A549 (cell line): ENCODE measurements at places on chromosomes 12 and 14.

GRCh38 chr14:35231207-35231760, 60.9 kb upstream of the PSMA6 start:
- no peak for DNase-seq

DNA sequence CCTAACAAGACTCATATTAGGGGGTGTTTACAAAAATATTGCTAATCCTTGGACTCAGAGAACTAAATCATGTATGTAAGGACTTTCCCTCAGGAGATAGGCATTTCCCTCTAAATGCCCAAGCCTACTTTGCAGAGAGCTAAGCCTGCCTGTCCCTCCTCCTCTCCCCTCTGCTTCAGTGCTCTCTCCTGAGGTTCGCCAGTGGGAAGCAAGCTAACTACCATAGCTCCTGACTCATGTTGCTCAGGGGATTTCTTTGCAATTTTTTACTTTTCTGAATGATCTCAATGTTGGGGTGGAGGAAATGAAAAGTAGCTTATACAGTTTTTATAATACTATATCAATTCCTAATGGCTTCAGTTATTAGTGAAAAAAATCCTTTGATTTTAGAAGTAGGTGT, 29.6 kb downstream of the IFT43 start:
- DNase-seq = no peak

- DNase-seq = no peak
These were observed 47.2 kb downstream of the NPAS3 start for GRCh38 chr14:32985866-32986265.

- DNase-seq = no peak
These were observed 110.2 kb downstream of the RASSF9 start for GRCh38 chr12:85725991-85726390.

GRCh38 chr14:45787167-45787566, 534.2 kb upstream of the MIS18BP1 start:
- DNase-seq = no peak

DNA sequence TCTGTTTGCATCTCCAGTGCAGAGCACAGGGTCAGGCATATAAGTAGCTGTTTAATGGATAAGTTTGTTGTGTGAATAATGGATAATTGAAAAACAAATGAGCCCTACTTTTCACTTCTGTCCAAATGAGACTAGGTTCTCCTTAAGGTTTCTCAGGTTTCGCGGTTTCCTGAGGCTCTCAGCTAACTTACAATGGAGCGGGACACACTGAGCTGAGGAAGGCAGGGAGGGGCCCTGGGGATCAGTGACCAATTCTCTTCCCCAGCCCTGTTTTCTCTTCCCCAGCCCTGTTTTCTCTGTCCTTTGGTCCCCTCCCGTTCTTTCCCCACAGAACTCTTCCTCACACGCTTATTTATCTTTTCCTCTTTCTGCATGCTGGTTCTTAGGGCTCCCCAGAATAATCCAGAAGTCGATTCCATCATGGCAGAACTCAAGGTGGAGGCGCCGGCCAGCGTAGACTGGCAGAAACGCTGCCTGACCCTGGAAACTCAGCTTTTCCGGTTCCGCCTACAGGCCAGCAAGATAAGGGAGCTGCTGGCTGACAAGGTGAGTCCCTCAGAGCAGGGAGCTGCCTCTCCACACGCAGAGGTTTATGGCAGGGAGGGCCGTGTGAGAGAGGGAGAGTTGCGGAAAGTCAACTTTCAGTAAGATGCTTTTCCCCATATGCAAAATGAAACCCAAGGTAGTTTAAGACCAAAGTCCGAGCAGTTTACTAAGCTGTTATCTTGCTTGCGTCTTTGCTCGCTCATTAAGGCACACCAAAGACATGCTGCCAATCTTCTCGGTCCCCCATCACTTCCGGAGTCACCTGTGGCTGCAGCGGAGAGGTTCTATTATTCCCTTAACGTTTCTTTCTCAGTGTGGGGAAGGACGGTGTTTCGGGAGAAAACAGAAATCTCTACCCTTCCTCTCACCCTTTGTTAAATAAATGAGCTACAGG, 8.6 kb downstream of the PLEKHH1 start:
- DNase-seq = no peak

DNA sequence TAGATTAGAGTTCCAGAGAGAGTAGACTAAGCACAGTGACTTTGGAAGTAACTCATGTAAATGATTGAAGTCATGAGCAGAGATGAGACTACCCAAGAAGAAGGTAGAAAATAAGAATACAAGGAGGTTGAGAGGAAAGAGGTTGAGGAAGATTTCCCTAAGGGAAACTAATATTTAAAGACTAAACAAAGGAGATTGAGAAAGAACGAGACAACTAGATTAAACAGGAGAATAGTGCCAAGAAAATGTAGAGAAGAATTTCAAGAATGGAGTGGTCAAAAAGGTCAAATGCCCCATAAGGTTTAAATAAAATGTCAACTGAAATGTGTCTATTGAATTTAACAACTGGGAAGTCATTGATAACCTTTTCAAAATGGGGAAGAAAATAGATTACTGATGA, 59.0 kb downstream of the RPS29 start:
- DNase-seq = no peak

- DNase-seq = no peak
These were observed 17.5 kb downstream of the CAMKK2 start for GRCh38 chr12:121279071-121279375.

- DNase-seq = peak; percentile 80
These were observed 78.0 kb downstream of the LRRC74A start for GRCh38 chr14:76904100-76904739.

GRCh38 chr14:70018713-70019211, 139.5 kb downstream of the SMOC1 start:
- DNase-seq = no peak

GRCh38 chr12:114226241-114226928, 179.6 kb downstream of the TBX5 start:
- no peak for DNase-seq

- no peak for DNase-seq
These were observed 1.5 kb downstream of the FOXG1 start for GRCh38 chr14:28767853-28768741.

DNA sequence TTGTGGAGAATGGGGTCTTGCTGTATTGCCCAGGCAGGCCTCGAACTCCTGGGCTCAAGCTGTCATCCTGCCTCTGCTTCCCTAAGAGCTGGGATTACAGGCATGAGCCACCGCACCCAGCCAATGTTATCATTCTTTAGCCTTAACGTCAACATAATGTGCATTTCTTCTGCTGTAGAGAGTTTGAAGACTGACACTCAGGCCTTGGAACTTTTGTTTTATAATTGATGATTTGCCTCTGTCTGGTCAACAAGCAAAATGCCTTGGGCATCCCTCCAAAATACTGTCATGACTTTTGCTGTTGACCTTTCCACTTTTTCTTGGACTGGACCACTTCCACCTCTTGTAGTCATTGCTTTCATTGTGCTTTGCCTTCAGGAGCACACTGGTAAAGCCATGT, 29.0 kb downstream of the FAM234B start:
- DNase-seq = no peak

GRCh38 chr12:92360543-92360942, 214.9 kb upstream of the BTG1 start:
- no peak for DNase-seq

DNA sequence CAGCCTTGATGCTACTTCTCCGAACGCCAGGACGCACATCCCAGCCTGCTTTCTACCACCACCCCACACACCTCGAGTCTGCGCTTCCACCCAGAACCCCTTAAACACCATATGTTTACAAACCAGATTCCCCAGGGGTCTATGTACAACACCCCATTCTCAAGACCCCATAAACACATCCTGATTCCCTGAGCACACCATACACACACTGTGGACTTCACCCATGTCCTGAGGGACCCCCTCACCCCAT, 733 bp downstream of the TTC7B start:
- DNase-seq = no peak

DNA sequence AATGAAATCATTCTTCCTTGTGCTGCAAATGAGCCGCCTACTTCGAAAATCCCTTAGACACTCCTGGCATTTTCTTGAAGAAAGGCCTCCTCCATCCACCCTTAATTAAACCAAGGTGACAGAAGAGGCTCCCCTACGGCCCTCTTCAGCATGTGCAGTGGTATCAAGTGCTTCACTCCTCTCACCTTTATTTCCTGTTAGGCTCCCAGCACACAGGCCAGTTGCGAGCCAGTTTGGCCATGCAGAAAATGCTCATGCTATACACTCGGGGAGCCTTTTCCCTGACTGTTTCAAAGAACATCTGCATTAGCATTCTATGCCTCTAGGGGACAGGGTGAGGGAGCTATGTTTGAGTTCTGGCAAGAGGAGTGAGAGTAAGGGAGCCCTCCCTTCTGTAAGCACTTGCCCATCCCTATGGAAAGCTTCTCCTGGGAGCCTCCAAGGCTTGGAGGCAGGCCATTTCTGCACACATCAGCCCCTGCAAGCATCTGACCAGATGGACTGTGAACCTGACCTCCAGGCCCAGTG, 291.5 kb downstream of the RPS29 start:
- no peak for DNase-seq

GRCh38 chr14:65003394-65003793, 16.7 kb downstream of the FNTB start:
- no peak for DNase-seq

- DNase-seq = no peak
These were observed 3.4 kb upstream of the RNASE7 start for GRCh38 chr14:21038441-21039422.
